Foreskin keratinocyte (primary cell): ENCODE measurements at places on chromosomes 5 and 9. TPM values are rescaled to one million over a fixed set of nuclear protein-coding genes. Genes with fewer than 3 reads are reported as not detected.

- DNase-seq, result peak; percentile 32
Measured at GRCh38 chr9:89802781-89803355, 198.1 kb downstream of the GADD45G start.

DNA sequence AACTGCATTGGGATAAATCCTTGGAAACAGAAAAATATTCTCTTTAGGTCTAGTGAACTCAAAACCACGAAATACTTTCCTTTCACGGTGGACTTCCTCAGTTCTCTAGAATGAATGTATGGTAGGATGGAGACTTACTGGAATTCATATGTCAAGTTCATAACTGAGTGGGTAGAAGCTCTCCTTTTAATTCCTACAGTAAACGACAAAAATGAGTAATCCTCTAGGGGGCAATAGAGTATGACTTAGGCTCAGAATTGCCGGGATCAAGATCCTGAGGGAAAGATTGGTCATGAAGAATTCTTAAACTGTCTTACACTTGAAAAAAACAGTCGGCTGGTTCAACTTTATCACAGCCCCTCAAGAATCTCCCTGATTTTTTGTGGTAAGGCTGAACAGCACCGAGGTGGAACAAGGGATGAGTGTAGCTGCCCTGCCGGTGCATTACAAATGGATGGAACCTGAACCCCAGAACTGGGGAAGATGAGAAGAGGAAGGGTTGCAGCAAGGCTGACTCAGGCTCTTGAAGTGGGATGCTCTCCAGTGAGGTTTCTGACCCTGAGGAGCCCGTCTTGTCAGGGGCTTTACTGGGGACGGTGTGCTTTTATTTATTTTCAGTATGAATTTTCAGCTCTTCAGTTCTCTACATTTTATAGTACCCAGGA lies 14.0 kb upstream of the LOX start:
- DNase-seq, result no peak

Gene RBM22
- 29.0 and 33.9 TPM in 2 replicates for polyA plus RNA-seq

DNA sequence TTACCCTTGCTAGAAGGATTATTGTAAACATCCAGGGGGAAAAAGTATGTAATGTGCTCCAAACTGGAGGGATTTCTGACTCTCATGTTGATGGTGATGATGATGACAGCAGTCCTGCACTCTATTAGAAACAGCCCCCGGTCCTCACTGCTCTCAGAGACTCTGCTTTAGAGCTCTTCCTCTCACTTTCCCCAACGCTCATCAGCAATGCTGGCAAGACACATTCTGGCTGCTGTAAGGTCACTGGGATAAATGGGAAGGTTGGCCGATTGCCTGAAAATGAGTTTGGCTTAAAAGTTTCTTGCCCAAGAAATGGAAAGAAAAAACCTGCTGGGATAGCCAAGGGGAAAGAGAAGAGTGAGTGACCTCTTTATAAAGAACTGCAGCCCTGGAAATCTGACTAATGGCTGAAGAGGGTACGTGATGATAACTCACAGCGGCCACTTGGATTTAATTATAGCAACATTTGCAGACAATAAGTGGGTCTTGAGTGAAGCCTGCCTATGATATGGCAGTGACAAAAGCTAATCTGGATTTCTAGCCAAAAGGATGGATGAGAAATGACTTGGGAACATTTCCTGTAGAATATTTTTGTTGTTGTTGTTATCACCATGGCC lies 235.8 kb downstream of the TMEM38B start:
- no peak for DNase-seq

Gene KCTD16
- 0.02 TPM in 1 of 2 replicates, not detected in the other for polyA plus RNA-seq
